ENCODE measurements at places on chromosomes 11 and 22.

GRCh38 chr11:129544691-129545090 lies 169.0 kb downstream of the BARX2 start:
- DNase-seq, result no peak

- DNase-seq, result no peak
Measured at GRCh38 chr11:84396521-84396920, 1110.4 kb upstream of the CCDC90B start.

DNA sequence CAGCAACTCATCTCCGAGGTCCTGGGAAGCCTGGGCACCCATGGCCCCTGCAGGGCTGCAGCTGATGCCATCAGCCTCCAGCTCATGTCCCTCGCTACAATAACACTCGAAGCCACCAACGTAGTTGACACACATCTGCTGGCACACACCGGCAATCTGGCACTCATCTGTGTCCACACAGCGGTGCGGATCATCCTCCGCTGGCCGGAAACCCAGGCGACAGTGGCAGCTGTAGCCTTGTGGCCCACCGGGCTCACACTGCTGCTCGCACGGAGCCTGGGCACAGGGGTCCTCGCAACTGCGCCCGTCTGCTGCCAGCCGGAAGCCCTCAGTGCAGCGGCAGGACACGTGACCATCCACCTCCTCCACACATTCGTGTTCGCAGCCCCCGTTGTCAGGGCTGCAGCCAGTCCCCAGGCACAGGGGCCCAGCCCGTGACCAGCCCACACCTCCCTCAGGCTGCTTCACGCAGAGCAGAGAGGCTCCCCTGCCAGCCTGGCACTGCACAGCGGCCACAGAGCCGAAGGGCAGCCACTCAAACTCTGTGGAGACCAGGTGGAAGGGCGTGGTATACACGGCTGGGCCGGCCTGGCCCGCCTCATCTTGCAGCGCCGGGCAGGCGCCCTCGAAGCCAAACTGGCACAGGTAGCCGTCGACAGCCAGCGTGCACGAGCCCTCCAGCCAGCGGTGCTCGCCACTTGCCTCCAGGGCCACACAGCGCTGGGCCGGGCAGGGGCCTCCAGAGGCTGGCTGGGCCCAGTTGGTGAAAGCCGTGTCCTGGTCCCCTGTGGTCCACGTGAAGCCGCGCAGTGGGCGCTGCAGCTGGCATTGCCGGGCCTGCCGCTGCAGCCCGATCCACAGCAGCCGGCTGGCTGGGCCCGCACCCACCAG lies 678 bp downstream of the CD248 start:
- DNase-seq, result no peak

DNA sequence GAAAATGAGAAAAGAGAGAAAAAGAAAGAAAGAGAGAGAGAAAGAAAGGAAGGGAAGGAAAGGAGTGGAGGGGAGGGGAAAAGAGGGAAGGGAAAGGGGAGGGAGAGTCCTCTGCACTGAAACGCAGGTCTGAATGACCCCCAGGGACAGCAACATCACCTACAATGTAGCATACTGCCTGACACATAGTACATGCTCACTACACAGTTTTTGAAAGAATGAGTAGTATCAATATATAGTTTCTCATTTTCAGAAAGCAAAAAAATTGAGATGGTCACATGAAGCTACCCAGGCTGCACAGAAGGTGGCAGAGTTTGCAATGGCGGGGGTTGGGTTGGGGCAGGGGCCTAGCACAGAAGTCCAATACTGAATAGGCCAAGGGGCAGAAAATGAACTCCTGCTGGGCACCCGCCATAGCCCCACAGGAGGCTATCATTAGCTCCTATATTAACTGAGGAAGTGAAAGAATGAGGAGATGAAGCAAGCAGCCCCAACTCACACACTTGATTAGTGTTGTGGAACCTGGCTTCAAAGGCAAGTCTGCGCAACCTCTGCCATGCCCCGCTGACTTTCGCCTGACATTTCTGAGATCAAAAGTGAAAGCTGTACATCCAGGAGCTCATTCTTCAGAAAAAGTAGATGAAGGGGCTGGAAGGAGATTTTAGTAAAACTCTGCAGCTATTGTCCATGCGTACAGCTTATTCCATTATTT lies 241.2 kb upstream of the SYN3 start:
- DNase-seq, result no peak

DNA sequence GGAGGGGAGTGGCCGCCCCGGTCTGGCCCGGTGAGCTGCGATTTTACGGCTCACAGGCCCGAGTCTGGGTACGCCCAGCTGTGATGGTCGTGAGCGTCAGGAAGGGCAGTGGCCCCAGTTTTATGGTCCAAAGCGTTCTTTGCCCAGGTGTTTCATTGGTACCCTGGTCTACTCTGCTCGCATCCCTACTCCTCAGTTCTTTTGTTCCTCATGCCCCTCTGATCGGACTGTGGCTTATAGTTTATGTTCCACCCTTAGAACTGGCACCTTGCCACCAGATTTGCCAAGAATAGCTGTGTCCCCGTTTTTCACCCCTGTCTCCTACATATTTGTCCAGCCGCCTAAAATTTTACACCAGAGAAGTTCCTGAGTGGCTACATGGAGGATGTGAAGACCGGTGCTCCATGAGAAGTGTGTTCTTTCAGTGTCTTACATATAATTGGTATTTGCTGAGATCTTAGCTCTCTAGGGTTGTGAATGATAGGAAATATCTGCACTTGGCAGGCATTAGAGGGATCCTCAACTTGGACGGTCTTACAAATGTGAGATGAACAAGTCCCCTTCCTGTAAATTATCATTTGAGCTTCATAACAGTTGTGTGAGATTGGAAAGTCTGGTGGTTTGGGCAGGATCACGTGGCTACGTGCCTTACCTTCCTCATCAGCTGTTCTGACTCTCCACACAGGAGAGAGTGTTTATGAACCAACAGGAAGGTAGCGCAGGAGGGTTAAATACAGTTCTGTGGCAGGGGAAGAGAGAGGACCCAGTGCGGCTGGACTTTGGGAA lies 1.1 kb downstream of the PANX1 start:
- no peak for DNase-seq

GRCh38 chr11:133041928-133042882 lies 490.1 kb downstream of the OPCML start:
- DNase-seq, result no peak

DNA sequence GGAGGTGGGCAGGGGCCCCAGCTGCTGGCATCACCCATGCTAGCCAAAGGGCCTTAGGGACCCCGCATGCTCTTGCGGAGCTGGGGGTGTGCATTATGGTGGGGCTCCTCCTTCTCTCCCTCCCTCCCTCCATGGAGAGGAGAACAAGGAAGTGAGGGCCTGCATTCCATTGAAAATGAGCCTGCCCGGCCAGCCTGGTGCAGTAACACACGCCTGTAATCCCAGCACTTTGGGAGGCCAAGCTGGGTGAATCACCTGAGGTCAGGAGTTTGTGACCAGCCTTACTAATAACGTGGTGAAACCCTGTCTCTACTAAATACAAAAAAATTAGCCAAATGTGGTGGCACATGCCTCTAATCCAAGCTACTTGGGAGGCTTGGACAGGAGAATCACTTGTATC lies 22.4 kb downstream of the SNAP29 start:
- DNase-seq, result no peak

GRCh38 chr22:38257650-38258250 lies 15.1 kb downstream of the TMEM184B start:
- DNase-seq, result no peak

- DNase-seq, result no peak
Measured at GRCh38 chr11:38510041-38510440, 1912.0 kb upstream of the RAG2 start.

- no peak for DNase-seq
Measured at GRCh38 chr22:33470456-33470855, 412.3 kb upstream of the SYN3 start.

- no peak for DNase-seq
Measured at GRCh38 chr11:27300974-27301373, 62.0 kb downstream of the CCDC34 start.

GRCh38 chr11:116065986-116066385 lies 561.8 kb upstream of the CADM1 start:
- no peak for DNase-seq

DNA sequence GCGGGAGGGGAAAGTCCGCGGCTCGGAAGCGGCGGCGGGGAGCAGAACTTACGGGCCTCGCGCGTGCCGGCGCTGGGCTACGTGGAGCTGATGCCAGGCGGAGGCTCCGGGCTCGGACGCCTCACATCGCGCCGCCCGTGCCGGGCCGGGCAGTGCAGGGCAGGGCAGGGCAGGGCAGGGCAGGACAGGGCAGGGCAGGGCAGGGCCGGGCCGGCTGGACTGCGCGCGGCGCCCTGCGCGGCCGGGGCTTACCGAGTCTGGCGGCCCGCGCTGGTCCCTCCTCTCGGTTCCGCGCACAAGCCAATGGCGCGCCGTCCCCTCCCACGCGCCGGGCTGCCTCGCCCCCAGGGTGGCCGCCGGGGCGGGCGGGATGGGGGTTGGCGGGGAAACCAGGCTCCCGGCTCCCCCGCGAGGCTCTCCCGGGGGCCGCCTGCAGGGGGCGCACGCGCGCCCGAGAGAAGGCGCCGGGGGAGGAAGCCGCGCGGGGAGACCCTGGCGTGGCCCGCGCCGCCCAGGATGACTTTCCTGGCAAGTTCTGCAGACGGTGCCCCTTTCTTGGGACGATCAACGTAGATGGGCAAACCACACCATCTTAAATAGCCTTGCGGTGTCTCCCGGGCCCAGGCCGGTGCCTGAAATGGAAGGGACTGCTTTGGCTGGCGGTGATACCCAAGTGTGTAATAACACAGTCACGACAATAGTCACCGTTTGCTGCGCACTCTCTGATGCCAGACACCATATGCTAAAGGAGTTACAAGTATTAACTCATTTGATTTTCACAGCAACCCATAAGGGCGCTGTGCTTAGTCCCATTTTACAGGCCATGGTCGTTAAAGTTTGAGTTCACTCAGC lies at the start of gene TP53I11:
Gene TP53I11 (minus strand): TSS at position 259 of the 852 bp plus-strand sequence. CDS start 12,548 bp downstream, outside the sequence.
- DNase-seq, result peak; percentile 67

- no peak for DNase-seq
Measured at GRCh38 chr11:24697522-24698111, 200.8 kb downstream of the LUZP2 start.

GRCh38 chr11:26704249-26704648 lies 17.6 kb downstream of the SLC5A12 start:
- no peak for DNase-seq

GRCh38 chr11:62842171-62842741 lies 2.9 kb upstream of the WDR74 start:
- no peak for DNase-seq

DNA sequence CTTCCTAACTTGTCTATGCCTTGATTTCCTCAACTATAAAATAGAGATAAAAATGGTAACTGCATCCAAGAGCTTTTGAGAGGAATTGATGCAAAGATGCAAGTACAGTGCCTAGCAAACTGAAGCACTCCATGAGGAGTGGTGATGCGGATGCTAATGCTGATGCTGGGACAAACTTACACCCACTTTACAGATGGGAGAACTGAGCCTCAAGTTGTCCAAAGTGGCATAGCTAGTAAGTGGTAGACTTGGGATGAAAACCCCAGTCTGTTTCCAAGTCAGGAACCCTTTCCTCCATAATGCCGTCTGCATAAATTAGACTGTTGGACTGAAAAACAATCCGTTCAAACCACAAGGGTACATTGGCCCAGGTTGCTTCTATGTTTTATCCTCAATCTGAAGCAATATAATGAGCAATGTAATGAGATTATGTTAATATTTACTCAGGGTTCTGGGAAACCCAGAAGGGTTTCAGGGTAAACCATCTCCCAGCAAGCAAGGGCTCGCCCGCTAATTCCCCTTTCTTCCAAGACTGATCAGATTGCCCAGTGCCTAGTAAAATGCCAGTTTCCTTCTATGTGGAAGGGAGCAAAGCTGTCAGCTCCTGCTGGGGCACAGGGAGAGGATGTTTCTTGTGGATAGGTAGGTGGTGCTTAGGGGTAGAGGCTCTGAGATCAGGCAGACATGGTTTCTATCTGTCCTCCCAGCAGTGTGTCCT lies 10.4 kb upstream of the EHF start:
- DNase-seq, result no peak

GRCh38 chr11:35631891-35632290 lies 13.6 kb downstream of the FJX1 start:
- no peak for DNase-seq

- DNase-seq, result no peak
Measured at GRCh38 chr11:64131683-64132190, 34.2 kb downstream of the MACROD1 start.

GRCh38 chr11:68751331-68751856 lies at the start of gene TESMIN:
Gene TESMIN (minus strand): TSS chr11:68751520. CDS start chr11:68750660, 860 bp downstream.
- peak; percentile 91 for DNase-seq

DNA sequence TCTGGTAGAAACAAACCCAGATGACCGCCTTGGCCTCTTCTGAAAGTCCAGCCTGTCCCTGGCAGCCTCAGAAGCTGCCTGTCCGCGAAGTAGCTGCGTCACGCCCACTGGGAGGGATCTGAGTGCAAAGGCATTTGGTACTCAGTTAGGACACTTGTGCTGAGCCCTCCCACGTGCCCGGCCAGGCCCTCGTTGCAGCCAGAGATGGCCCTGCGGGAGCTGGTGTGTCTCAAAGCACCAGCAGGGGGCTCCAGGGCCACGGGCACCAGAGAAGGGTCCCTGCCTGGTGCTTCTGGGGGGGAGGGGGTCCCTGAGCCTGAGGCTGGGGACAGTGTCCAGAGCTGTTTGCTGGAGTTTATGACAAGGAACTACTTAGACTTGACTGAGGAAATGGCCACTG lies 5.8 kb downstream of the SELENOO start:
- DNase-seq, result no peak

DNA sequence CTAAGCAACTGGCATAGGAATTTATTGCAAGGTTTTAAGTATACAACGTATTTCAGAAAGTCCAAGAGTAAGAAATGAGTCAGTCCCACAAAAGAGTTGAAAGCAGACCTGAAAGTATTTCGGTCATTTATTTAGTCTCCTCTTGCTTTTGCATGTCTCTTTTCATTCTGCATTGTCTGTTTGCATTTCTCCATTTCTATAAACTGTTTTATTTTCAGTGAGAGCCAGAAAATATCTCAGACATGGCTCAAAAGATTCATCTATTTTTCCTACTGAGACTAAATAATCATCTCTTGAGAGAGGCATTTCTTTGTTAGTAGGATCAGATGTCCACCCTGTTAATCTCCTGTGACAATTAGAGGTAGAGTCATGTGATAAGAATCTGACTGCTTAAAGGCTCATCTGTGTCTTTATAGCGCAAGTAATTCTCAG lies 219.1 kb upstream of the CCDC179 start:
- DNase-seq, result no peak

DNA sequence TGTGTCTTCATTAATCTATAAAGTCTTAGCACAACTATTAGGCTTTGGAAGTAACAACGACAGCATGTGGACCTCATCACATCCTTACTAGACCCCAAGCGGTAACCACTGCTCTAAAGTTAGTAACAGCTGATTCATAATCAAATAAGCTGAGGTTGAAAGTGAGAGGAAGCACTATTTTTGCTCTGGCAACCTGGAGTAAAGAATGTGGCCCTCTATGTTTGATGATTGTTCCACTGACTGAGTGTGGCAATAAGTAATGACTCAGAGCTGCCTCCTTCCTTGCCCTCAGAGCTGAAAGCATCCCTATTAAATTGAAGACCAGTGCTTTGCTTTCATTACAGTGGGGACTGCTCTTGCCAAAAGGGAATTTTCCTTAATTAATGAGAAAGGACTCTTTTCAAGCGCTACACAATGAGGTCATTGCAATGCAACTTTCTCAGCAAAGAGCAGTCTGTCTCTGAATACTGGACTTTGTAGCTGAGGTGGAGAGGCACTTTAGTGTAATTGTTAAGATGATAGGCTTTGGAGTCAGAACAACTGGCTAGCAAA lies 906.1 kb upstream of the RAG2 start:
- DNase-seq, result no peak
